ENCODE measurements at places on chromosomes 6 and 20.

- DNase-seq = no peak
These were observed 55.8 kb downstream of the VAPB start for GRCh38 chr20:58444746-58445255.

GRCh38 chr6:95866732-95867131, 149.0 kb upstream of the FUT9 start:
- DNase-seq = no peak

- DNase-seq = no peak
These were observed 221.2 kb downstream of the MAFB start for GRCh38 chr20:40467703-40468411.

- DNase-seq = no peak
These were observed 21.6 kb downstream of the TFAP2B start for GRCh38 chr6:50840112-50840810.

GRCh38 chr20:25408890-25409289, 1.4 kb downstream of the GINS1 start:
- no peak for DNase-seq

DNA sequence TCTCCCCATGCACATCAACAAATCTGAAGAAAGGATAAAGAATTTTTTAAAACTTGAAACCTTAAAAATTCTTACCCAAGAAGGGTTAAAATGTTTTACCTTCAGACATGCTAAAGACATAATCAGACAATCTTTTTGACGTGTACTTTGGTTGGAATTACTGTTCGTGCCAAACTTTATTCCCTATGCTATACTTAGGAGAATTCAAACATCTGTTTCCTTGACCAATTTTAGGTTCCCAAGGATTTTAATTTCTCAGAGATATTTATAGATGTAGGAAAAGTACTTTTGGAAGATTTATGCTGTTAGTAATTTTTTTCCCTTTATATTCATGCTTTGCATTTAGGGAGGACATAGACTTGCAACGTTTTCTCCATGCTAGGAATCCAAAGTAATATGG, 108.4 kb downstream of the AFG1L start:
- no peak for DNase-seq

- DNase-seq = no peak
These were observed 269.7 kb downstream of the THBS2 start for GRCh38 chr6:168983925-168984324.

DNA sequence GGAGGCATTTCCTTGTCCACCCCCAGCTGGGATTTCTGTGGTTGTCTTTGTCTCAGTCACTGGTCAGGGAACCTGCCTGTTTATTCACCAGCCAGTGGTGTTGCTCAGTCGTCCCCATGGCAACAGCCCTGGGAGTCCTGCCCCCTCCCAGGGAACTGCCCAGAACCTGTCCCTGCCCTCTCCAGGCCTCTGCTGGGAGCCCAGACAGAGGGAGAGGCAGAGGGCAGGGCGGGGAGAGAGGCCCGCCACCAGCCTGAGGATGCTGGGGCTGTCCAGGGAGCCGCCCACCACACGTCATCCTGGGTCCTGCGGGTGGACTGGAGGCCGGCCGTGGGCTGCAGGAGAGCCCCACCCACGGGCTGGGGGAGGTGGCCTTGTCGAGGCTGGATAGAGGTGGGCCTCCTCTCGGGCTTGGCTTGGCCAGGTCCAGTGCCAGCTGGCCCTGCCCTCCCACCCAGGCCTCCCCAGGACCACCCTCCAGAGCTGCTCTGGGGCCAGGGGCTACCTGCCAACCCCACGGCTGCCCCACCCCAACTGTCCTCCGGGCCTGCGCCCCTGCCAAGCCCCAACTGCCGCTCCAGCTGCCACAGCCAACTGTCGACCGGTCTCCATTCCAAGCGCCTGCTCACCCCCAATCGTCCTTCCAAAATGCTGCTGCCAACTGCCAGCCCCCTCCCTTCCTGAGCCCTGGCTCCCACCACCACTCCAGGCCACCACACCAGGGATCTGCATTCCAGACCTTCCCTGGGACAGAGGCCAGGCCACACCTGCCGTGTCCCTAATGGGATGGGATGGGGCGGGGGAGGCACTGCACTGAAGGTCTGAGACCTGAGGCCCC, 4.2 kb upstream of the ZBTB46 start:
- DNase-seq = no peak

- no peak for DNase-seq
These were observed 125.0 kb upstream of the MLIP start for GRCh38 chr6:53986165-53986720.
